ENCODE measurements at places on chromosomes 2 and 18.

GRCh38 chr2:201201371-201201770, 18.4 kb downstream of the CASP10 start:
- no peak for DNase-seq

DNA sequence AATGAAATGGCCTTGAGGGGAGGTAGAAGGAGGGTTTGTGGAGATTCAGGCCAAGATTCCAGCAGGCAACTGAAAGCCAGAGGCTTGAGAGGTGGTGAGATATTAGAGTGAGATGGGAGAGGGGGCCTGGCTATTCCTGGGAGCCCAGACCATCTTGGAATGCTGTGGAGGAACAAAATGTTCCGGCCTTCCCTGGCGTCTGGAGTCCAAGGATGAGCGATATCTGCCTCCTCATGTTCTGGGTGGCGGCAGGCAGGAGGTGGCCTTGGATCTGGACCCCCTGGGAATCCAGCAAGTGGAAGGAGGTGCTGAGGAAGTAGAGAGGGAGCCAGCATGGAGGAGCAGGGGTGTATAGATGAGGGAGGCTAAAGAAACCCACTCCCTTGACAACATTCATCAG, 335.9 kb downstream of the CYP26B1 start:
- DNase-seq: no peak

DNA sequence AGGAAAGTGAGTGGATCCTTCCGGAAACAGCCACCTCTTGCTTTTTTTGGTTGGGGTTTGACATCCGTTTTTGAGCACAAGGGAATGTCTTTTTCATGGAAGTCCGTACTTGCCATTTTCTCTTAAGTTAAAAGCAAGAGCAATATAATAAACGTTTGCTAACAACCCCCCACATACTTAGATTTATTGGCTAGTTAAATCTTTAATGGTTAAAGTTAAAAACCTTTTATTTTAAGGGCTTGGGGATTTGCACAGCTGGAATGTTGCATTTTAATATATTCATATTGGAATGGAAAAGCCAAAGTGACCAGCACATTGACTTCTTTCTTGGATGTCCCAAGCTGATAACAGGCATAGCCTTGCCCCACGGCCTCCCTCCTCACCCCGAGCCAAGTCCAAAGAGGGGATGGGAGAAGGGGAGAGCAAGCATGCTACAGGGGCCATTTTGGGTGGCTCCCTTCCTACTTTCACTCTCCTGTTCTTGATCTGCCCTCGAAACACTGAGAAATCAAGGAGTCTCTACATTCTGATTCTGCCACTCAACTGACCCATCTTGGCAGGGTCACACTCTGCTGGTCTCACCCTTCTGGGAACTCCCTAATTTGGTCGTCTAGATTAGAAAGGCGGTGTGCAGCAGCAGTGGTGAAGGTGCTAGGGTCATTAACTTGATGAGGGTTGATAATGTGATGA, 48.1 kb upstream of the PKDCC start:
- no peak for DNase-seq

GRCh38 chr2:12463189-12463588, 253.5 kb upstream of the TRIB2 start:
- no peak for DNase-seq

DNA sequence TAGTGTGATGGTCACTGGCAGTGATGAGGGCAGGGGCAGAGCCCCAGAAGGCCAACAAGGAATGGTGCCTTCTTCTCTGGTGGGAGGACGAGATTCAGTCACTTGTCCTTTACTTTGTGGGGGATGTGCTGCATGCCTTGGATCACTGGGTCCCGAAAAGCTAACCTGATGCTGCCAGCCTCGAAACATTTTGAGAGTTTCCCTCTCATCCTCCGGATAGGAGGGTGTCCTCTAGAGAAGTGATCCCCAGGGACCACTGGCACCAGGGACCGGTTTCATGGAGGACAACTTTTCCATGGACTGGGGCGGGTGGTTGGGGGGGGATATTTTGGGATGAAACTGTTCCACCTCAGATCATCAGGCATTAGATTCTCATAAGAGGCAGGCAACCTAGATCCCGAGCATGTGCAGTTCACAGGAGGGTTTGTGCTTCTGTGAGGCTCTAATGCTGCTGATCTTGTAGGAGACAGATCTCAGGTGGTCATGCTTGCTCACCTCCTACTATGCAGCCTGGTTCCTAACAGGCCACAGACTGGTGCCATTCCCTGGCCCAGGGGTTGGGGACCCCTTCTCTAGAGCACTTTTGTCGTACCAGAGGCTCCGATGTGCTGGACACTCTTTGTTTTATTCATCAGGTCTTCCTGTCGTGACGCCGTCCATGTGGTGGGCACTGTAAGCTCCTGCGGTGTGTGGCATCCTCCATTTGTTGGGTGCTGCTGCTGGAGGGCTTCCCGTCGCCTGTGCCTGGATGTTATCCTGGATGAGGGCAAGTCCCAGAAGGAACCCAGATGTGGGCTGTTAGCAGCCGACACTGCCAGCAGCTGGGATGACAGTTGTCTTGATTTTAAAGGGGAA, 68.5 kb upstream of the HDAC4 start:
- no peak for DNase-seq

DNA sequence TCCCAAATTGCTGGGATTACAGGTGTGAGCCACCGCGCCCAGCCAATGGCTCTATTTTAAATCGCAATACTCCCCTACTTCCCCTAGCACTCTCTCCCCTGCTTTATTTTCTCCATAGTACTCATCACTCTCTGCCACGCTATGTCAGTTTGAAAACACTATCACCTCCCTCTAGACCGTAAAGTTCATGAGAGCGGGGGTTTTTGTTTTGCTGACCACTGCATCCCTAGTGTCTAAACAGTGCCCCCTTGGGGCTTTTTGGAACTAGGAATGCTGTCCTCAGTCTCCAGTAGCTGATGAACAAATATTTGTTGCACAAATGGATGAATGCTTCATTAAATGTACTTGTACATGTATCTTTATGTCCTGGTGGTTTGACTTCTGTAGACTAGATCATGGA, 44.1 kb downstream of the ATOH8 start:
- DNase-seq: peak; percentile 26

DNA sequence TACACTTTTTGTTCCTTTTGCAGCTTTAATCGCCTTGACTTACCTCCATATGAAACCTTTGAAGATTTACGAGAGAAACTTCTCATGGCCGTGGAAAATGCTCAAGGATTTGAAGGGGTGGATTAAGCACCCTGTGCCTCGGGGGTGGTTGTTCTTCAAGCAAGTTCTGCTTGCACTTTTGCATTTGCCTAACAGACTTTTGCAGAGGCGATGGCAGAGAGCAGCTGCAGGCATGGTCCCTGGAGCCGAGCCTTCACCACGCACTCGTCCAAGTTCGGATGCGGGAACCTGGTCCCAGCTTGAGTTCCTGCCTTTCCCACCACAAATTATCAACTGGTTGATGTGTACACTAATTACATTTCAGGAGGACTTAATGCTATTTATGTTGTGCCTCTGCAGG, 232.7 kb downstream of the ALPK2 start:
- no peak for DNase-seq

DNA sequence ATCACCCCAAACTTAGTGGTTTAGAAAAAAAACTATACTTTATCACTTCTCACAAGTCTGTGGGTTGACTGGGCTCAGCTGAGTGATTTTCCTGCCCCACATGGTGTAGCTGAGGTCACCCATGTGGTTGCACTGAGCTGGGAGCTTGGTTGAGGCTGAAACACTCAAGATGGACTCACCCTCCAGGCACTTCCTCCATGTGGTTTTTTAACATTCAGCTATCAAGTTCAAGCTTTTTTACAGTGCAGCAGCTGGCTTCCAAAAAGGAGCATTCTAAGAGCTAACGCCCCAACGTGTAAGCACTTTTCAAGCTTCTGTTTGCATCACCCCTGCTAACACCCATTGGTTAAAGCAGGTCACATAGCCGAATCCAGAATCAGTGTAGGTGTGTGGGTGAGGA, 105.9 kb upstream of the CREB1 start:
- peak; percentile 59 for DNase-seq

- no peak for DNase-seq
Observed at GRCh38 chr2:1350111-1350510, 63.2 kb upstream of the TPO start.

DNA sequence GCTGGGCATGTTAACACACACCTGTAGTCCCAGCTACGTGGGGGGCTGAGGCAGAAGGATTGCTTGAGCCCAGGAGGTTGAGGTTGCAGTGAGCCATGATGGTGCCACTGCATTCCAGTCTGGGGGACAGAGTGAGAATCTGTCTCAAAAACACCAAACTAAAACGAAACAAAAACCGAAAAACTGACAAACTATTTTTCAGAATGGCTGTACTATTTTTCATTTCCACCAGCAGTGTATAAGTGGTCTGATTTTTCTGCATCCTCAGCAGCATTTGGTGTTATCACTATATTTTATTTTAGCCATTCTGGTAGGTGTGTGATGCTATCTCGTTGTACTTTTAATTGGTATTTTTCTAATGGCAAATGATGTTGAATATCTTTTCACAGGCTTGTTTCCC, 95.2 kb downstream of the PDCL3 start:
- no peak for DNase-seq

DNA sequence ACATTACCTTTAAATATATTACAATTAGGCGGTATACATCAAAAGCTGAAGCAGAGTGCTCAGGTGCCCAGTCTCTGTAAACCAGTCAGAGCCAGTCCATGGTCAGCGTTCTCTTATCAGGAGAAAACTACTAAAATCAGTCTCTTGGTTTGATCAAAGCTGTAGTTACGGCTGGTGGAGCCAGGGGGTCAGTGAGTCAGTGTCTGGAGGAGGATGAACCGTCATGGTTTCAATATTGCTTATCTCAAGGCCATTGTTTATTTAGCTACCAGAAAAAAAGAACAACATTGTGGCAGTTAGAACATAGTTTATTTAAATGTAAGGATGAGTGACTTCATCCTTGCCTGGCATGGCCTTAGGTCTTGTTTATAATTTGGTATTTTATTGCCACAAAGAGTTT, 71.3 kb upstream of the NYAP2 start:
- DNase-seq: no peak

- no peak for DNase-seq
Observed at GRCh38 chr2:51903728-51904127, 871.8 kb upstream of the NRXN1 start.

- peak; percentile 78 for DNase-seq
Observed at GRCh38 chr2:36489281-36489680, 108.7 kb downstream of the FEZ2 start.

DNA sequence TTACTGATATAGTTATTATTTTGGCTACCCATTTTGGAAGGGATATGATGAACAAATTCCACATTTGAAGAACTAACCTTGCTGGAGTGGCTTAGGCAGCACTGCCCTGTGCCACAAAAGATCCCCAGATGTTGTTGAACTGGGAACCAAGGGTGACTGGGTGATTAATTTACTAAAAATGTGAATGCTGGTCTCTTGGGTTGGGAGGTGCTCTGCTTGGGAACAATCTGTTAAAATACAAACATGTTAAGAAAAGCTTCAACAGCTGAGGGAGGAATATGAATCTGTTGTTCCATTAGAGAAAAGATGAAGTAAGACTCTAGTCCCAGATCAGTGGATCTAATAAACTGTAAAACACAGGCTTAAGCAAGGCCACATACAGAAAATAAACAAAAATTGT, 1860.1 kb downstream of the SUCLG1 start:
- DNase-seq: no peak

GRCh38 chr2:10522726-10523405, 74.7 kb upstream of the ODC1 start:
- no peak for DNase-seq

GRCh38 chr18:55862693-55863390, 274.9 kb upstream of the TCF4 start:
- no peak for DNase-seq

DNA sequence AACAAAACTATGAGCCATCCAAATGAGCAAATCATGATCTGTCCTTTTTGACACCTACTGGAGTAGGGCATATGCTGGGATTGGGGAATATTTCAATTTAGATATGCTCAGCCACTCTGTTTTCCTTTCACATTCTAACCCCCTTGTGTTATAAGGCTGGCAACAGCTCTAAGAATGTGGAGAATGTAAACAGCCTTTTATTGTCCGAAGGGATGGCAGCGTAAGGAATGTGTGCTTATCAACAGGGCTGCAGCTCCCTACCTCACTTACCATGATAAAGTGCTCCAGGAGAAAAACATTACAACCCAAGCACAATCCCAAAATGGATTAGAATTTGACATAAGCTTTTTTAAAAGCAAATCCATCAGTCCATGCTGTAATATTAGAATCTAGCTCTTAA, 2.2 kb downstream of the NXPH2 start:
- no peak for DNase-seq

DNA sequence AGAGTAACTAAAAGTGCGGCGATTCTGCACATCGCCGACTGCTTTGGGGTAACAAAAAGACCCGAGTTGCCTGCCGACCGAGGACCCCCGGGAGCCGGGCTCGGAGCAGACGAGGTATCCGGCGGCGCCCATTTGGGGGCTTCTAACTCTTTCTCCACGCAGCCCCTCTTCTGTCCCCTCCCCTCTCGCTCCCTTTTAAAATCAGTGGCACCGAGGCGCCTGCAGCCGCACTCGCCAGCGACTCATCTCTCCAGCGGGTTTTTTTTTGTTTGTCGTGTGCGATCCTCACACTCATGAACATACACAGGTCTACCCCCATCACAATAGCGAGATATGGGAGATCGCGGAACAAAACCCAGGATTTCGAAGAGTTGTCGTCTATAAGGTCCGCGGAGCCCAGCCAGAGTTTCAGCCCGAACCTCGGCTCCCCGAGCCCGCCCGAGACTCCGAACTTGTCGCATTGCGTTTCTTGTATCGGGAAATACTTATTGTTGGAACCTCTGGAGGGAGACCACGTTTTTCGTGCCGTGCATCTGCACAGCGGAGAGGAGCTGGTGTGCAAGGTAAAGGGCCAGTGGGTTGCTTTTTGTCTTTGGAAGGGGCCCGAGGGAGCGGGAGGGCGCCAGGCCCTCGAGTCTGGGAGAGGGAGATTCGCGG, 1.4 kb downstream of the TRIB2 start:
- no peak for DNase-seq

GRCh38 chr18:62409821-62410220, 84.7 kb downstream of the TNFRSF11A start:
- no peak for DNase-seq

- DNase-seq: no peak
Observed at GRCh38 chr2:223000872-223001796, 50.9 kb upstream of the KCNE4 start.

DNA sequence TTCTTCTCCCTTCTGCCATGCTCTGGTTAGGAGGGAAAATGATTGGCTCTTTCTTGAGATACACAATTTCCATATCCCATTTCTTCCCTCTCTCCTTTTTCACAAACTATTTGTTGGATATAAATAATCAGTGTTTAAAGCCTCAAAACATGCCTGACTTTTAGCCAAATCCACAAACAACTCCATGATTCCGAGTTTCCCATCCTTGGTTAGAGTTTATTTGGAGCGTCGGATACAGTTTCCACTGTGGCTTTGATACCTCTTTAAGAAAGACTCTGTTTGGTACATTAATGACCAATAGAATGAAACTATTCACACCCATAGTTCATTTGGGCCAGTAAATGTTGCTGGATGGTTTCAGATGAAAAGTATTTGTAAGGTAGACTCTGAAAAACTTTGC, 5.9 kb upstream of the FHL2 start:
- DNase-seq: no peak

DNA sequence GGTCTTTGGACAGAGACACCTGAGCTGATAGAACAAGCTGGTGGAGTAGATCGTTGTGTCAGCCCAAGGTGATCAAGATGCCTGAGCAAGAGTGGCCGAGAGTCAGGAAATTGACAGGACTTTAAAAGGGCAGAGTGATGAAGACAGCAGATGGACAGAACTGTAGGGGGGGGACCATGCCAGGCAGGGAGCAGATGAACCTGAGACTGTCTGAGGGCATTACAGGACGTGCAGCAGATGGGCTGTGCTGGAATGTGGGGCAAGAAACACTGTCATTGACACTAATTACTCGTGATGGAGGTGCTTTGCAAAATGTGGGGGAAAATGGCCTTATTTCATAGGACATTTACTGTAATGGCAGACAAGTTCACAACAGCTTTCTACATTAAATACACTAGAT, 225.0 kb downstream of the THSD7B start:
- no peak for DNase-seq
